ENCODE measurements at places on chromosomes 11 and 22.

DNA sequence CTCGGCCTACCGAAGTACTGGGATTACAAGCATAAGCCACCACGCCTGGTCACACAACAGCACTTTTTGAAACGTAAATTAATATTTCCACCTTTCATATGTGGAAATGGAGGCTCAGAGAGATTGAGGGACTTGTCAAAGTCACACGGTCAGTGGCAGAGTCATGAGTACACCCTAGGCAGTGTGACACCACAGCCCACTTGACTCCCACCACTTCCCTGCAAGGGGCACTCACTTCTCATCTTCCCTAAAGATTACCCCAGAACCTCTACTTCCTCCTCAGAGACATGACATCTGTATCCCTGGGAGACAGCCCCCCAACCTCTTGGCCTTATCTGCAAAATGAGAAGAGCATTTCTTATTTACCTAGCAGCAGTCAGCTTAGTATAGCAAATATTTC lies 16.5 kb upstream of the MYOD1 start:
- no peak overlapping the region for H3K27ac ChIP-seq
- no peaks in the 10 kb centered on the region for H3K36me3 ChIP-seq
- H3K4me3 ChIP-seq = no peak overlapping the region
- H3K4me1 ChIP-seq = no peaks in the 10 kb centered on the region
- no peak for DNase-seq

GRCh38 chr11:63985812-63986155 lies 454 bp upstream of the OTUB1 start:
- DNase-seq = peak; percentile 84
- H3K4me3 ChIP-seq = peak overlapping the region; percentile 98
- peak overlapping the region; percentile 90 for H3K27ac ChIP-seq
- no peaks in the 10 kb centered on the region for H3K4me1 ChIP-seq
- H3K27me3 ChIP-seq = no peaks in the 10 kb centered on the region

- H3K27ac ChIP-seq = peak overlapping the region; percentile 57
- H3K36me3 ChIP-seq = no peaks in the 10 kb centered on the region
- DNase-seq = no peak
- no peaks in the 10 kb centered on the region for H3K27me3 ChIP-seq
- peaks cover 7% of the 10 kb centered on the region for H3K4me1 ChIP-seq
- H3K4me3 ChIP-seq = no peak overlapping the region
Measured at GRCh38 chr22:24289741-24290163, 19.1 kb downstream of the SPECC1L start.

DNA sequence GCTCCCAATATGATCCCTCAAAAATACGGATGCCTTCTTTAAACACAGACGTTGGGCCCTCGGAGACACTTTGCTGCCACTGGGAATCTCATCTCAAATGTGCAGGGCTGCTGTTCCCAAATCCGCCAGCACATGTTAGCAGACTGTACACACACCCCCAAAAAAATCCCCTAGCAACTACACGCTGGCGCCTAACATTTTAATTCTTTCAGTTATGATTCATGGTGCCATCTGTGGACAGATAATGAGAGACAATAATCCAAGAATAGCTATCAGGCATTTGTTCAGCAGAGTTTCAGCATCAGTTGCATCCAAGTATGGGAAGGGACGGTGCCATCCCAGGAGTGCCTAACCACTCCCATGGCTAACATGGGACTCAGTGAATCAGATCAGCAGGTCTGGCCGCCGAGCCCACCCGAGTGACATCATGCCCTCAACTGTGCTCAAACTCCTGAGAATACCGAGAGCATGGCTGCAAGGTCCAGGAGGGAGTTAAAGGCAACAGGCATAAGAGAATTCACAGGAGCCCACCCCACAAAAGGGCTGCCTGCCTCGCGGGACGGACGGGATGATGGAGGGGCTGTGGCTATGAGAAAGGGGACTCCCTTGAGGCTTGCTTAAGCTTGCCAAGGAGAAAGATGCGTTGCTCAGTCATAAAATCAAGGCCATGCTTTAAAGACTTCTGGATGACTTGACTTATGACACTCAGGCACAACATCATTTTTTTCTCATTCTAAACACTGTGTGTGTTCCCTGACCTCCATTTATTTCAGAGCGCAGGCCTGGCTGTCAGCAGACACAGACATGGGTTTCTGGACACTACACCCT lies 337.0 kb downstream of the SHANK2 start:
- H3K27me3 ChIP-seq = no peaks in the 10 kb centered on the region
- no peak overlapping the region for H3K4me3 ChIP-seq
- peak; percentile 37 for DNase-seq
- H3K4me1 ChIP-seq = no peaks in the 10 kb centered on the region

GRCh38 chr11:30653606-30654005 lies 67.5 kb upstream of the MPPED2 start:
- no peak overlapping the region for H3K4me3 ChIP-seq
- no peak overlapping the region for H3K27ac ChIP-seq
- H3K4me1 ChIP-seq = no peaks in the 10 kb centered on the region

- H3K27me3 ChIP-seq = no peaks in the 10 kb centered on the region
- DNase-seq = no peak
- no peaks in the 10 kb centered on the region for H3K4me1 ChIP-seq
- no peaks in the 10 kb centered on the region for H3K36me3 ChIP-seq
- no peak overlapping the region for H3K27ac ChIP-seq
Measured at GRCh38 chr11:58222721-58223120, 6.0 kb downstream of the OR10Q1 start.
